Bronchus fibroblast of lung (primary cell): ENCODE measurements at places on chromosomes 13 and 19. TPM values are rescaled to one million over a fixed set of nuclear protein-coding genes. Genes with fewer than 3 reads are reported as not detected.

The MBD3L2 gene
- total RNA-seq: not detected in 2 replicates

The WDR88 gene
- total RNA-seq: not detected in 2 replicates

The ZNF714 gene
- total RNA-seq: 7.4 and 11.6 TPM in 2 replicates

The TMPRSS9 gene
- total RNA-seq: not detected in 2 replicates

The CCDC194 gene
- total RNA-seq: not detected in 2 replicates

The SLC46A3 gene
- total RNA-seq: 0.45 and 0.84 TPM in 2 replicates

The CPT1C gene
- 17.7 and 19.3 TPM in 2 replicates for total RNA-seq

The NLRP5 gene
- not detected in 2 replicates for total RNA-seq

The CRX gene
- total RNA-seq: not detected in 2 replicates

The ZIC5 gene
- total RNA-seq: not detected in 2 replicates

The DHDH gene
- not detected in 2 replicates for total RNA-seq

The NFIX gene
- total RNA-seq: 41.0 and 42.9 TPM in 2 replicates

The OR7C1 gene
- not detected in 2 replicates for total RNA-seq

The ATP4A gene
- total RNA-seq: not detected in 2 replicates

The GRIN3B gene
- total RNA-seq: 0.17 and 3.1 TPM in 2 replicates

The CCDC169 gene
- 2.5 and 3.7 TPM in 2 replicates for total RNA-seq

The RXFP2 gene
- total RNA-seq: not detected in 2 replicates

The C19orf67 gene
- not detected in 2 replicates for total RNA-seq

The SYNE4 gene
- 0.15 and 0.17 TPM in 2 replicates for total RNA-seq
